ENCODE measurements at places on chromosomes 6 and 20.

DNA sequence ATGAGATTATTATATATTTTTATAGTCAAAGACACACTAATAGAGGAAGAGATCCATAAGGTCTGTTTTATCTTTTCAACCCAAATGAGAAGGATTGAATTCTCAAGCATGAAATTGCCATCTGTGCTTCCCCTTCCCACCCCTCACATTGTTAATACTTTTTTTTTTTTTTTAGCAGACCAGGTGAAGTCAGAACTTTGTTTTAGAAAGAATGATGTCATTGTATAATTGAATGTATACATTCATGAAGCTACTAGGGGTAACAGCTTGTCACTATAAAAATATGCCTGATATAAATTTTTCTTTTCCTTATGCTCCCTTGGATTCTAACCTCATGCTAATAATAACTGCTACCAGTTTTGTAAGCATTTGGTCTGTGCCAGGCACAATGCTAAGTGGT lies 88.9 kb downstream of the TFAP2B start:
- no peak for DNase-seq

DNA sequence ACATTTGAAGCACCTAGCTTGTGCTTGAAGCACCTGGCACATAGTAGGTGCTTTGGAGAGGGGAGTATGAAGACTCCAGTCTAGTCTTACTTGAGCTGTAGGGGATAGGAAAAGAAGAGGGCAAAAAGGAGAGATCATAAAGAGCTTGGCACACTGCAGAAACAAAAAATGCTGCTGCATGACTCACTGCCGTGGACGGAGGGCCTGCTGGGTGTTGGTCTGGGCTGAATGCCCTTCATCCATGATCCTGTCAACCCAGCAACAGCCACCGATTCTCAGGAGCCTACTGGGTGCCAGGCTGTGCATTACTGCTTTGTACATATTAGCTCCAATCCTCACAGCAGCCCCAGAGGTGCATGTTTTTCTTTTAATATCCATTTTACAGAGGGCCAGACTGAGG lies 6.0 kb downstream of the PDYN start:
- no peak for DNase-seq

DNA sequence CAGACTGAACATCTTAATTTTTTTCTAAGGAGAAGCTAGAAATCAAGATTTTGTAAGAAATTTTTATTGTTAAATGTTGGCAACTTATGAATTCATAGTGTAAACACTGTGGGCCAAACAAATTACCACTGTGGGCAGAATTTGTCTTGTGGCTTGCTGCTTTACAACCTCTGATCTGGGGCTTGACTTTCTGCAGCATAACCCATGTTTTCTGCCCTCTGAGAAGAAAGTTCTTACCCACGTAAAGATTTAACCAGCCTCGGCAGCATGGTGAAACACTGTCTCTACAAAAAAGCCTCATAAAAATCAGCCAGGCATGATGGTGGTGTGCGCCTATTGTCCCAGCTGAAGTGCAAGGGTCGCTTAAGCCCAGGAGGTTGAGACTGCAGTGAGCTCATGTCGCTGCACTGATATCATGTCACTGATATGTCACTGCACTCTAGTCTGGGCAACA lies 12.9 kb downstream of the ITCH start:
- DNase-seq = no peak

- no peak for DNase-seq
Measured at GRCh38 chr6:120960761-120961160, 373.5 kb downstream of the TBC1D32 start.

GRCh38 chr6:41922154-41922553 lies 855 bp downstream of the BYSL start:
- DNase-seq = no peak

DNA sequence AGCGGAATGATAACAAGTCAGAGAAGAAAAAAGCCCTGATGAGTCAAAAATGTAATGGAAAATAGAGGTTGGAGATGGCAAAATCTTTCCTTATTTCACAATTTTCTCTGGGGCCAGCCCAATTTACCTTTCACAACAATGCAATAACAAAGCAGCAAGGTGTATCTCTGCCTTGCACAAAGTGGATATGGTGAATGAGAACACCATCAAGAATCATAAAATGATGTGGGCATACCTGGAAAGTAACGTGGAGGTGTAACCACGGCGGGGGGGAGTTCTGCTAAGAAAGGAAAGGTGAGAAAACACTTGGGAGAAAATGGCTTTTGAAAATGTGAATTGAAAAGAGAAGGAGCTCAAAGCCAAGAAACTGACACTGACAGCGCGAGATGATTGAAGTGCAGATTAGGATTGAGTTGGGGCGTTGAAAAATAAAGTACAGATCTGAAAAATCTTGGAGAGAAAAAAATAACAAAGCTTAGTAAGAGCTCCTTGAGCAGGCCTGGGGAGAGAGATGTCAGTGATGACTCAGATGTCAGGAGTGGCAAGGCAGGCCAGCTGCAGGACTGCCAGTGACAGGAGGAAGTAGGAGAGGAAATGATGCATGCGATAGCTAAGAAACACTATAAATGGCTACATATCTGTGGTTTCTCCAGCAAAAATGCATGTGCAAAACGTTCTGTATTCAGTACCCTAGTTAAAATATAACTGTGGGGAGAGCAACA lies 26.2 kb downstream of the ARHGAP18 start:
- DNase-seq = no peak

DNA sequence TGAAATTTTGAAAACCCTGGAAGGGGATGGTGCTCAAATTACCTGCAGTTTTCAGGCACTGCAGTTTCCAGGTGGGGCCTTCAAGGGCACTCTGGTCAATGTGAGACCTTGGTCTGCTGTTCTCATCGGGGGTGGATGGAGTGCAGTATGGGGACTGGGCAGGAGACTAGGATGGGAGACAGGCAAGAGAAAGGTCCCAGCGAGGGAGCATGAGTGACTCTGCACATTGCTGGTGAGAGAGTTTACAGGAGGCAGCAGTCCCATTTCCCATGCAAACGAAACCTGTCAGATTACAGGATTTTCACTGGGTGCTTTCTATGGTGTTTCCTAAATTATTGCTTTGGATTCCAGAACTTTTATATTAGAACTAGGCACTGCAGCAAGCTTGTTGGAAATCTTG lies 73.5 kb upstream of the DTNBP1 start:
- DNase-seq = no peak

DNA sequence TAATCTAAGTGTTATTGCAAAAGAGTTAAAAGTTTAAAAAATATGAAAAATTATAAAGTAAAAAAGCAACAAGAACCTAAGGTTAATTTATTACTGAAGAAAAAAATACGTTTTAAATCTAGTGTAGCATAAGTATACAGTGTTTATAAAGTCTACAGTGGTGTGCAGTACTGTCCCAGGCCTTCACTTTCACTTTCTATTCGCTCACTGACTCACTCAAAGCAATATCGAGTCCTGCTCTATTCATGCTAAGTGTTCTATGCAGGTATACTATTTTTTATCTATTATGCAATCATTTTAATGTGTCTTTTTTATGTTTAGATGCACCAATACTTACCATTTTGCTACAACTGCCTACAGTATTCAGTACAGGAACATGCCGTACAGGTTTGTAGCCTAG lies 113.0 kb downstream of the MANEA start:
- no peak for DNase-seq

GRCh38 chr6:168225471-168225911 lies 94.1 kb downstream of the DACT2 start:
- no peak for DNase-seq

- DNase-seq = no peak
Measured at GRCh38 chr6:54419885-54420284, 111.6 kb downstream of the TINAG start.

DNA sequence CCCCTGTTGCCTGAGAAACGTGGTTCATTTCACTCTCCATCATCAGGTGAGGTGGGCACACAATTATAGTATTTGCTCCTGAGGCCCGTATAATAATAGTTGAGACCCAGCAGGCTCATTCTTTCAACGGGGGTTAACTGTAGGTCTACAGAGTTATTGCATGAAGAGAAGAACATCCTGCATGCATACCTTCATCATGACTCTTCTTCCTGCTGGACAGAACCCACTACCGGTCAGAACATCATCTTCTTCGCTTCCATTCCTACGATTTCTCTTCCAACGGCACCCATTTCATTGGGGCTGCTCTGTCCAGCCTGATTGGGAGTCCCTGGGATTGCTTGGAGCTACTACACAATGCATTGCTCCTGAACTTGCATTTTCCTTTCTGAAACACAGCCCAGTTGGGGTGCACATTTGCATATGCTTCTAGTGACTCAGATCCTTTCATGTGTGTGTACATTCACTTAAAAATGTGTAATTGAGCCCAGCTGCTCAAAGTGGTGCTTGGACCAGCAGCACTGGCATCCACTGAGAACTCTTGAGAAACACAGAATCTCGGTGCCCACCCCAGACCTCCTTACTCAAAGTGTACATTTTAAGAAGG lies 57.4 kb downstream of the SLC24A3 start:
- DNase-seq = no peak

GRCh38 chr20:57262301-57262700 lies 4.1 kb downstream of the BMP7 start:
- DNase-seq = no peak

- DNase-seq = no peak
Measured at GRCh38 chr6:165008971-165009370, 300.4 kb downstream of the C6orf118 start.

DNA sequence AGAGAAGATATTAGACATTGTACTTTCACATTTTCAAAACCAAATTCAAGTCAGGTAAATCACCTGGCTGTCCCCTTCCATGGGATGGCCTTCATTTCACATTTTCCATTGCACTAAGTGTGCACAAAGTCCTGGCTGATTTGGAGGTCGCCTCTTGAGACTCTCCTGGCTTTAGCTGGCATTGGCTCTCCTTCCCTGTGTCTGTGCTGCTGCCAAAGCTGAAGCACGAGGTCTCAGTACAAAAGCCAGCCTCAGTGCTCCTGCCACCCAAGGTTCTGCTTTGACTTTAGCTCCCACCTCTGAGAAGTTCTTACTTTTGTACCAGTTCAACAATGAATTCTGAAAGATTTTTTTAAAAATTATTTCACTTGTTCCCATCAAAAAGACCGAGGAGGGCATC lies 289.2 kb upstream of the CNR1 start:
- DNase-seq = no peak

DNA sequence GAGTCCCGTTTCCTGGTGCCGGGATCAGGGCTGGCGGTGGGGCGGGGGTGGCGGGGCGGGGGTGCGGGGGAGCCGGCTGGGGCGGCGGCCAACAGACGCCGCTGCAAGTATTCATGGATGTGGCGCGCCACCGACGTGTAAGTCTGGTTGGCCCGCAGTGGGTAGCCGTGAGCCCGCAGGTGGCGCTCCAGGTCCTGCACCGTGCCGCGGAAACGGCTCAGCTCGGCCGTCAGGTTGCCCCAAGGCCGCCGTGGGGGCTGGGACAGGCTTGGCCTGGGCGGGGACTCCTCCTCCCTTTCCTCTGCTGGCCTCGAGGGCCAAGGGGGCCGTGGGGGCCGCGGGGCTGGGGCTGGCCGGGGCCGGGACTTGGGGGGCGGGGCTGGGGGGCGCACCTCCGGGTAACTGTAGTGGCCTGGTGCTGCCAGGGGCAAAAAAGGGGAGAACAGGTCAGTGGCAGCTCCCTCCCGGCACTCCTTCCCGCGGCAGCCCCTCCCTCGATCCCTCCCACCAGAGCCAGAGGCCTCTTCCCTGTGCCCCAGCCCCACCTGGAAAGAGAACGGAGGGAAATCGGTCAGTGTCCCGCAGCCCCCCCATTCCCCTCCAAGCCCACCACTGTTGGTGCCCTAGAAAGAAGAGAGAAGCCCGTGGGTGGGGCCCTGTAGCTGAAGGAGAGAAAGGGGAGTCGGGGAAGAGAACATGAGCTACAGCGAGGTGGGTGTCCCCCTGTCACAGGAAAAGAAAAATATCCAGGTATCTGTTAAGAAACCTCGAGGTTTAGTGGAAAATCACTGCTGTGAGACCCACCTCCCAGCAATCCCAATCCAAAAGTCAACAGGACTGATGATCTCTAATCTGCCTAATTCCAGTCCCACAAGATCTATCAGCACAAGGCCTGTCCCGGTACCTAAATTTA lies 21.3 kb downstream of the TNXB start:
- peak; percentile 44 for DNase-seq

GRCh38 chr6:4435981-4436445 lies 300.6 kb upstream of the ECI2 start:
- DNase-seq = no peak

DNA sequence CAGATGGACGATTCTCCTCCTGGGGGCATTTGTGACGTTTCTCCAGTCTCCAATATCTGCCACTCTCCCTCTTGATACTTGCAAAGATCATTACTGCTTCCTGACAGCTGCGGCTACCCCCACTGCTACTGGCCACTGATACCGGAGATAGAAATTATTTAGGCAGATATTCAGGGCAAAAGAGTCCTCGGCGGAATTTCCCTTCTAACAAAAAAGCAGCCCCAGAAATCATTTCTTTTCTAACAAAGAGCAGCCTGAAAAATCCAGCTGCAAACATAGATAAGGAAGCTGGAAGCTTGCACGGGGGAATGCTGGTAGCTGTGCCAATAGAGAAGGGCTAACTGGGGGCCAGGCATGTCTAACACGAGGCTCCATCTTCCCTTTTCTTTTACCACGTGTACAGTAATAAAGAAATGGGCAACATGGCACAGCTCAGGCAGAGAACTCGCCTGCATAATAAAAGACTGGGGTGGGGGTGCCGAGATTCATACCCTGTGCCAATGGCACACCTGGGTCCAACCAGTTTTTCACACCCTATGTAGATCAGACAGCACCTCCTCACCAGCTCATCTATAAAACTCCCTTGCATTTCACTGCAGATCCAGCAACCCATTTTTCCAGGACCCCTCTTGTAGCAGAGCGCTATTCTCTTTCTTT lies 6.1 kb downstream of the TP53RK start:
- no peak for DNase-seq

DNA sequence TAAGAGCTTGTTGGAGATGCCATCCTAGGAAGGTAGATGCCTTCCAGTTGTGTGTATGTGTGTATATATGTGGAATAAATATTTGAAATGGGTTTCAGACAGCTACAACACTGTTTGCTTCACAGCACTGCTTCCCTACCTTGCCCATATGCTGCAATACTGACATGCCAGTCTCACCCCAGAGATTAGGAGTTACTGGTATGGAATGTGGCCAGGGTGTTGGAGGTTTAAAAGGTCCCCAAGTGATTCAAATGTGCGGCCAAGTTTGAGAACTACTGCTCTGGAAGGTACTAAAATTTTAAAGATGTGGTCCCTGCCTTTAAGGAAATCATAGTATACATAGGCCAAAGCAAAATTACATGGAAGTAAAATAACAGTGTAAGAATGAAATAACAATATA lies 39.5 kb downstream of the BCKDHB start:
- no peak for DNase-seq

- DNase-seq = no peak
Measured at GRCh38 chr6:129628101-129628815, 81.7 kb downstream of the ARHGAP18 start.

DNA sequence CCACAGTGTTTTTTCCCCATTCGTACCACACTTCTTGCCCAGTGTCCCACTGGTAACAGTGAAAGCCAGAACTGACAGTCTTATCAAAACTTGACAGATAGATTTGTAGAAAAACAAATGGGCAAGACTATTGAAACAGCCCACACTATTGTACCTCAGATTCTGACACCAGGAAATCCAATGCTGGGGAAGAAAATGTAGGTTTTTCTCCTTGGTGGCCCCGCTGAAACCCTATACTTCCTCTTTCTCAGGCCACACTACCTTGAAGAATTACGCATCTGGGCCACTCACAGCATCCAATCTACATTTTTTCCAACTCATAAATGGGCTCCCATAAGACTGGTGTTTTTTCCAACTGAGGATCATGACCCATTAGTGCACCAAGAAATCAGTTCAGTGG lies 90.9 kb upstream of the HDDC2 start:
- DNase-seq = no peak

- no peak for DNase-seq
Measured at GRCh38 chr6:12973386-12973785, 256.8 kb downstream of the PHACTR1 start.

- DNase-seq = no peak
Measured at GRCh38 chr6:28747631-28748157, 176.1 kb downstream of the TRIM27 start.

Data from effector CD8-positive, alpha-beta T cell (primary cell).